ENCODE measurements at places on chromosomes 4 and X.

DNA sequence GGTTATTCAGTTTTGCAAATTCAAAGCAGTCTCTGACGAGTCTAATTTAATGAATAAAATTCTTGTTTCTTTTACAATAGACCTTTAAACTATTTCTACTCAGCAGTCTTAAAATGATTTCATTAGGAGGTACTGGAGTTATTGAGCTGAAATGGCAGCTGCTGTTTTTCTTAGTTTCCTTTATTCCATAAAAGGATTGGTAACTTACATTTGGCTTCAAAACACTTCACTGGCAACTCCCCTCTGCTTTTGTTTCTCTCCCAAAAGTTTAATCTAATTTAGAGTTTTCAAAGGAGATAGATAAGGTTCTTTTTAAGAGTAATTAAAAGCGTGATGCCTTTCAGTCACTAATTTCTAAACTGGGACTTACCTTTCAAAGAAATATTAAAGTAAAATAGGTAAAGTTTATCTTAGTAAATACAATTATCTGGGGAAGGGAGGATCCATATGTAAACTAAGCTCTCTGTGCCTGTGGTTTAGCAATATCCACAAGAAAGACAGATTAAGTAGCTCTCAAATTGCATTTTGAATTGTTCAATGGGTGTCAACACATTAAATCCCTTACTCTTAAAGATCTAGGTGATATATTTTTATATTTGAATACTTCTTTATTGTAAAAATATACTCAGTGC is 17.1 kb upstream of the PCDH10 start:
- no peak for DNase-seq

DNA sequence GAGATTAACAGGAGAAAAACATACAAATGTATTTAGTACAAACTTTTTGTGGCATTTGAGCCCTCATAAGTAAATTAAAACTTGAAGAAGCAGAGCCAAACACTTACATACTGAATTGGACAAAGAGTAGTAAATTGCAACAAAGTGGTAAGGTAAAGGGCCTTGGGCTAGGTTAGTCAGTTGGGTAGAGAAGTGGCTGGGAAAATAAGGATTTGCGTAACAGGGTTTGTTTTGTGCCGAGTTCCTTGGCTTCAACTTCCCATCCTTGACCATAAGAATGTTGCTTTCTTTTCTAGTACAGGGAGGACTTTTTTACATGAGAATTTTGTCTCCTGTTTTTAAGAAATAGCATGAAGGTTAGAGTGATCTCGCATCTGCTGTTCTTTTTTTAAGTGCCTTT is 33.3 kb upstream of the DSPP start:
- no peak for DNase-seq

DNA sequence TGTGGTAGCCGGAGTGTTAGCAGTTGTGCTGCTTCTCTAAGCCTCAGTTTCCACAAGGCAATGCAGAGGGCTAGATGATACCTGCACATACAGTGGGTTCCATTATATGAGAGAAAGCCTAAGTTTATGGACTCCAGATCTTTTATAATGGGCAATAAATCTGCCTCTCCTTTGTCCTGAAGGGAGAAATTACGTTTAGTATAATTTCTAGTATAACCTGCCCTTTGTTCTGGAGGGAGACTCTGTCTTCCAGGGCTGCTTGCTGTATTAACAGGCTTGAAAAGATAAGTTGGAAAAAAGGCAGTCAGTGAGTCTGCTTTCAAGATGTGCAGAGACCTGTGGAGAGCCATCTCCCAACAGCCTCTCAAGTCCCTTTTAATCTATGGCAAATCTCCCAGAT is 42.8 kb downstream of the ZNF81 start:
- no peak for DNase-seq

GRCh38 chrX:150873616-150874015 is 24.9 kb downstream of the CD99L2 start:
- no peak for DNase-seq

DNA sequence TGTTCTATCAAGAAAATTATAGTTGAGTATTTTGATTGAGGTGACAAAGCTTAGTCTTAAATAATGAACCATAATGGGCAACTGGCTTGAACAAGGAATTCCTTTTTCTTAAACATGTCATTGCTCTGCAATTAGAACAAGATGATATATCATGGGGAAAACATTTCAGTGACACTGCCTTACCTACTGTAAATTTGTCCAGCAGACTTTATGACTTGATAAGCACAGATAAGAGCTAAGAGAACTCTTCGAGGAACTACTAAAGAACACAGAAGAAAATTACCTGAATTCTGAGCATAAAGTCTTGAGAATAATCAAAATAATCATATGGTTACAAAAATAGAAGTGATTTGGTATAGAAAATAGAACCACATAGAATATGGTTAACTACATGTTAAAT is 257.8 kb downstream of the PDHA2 start:
- DNase-seq = no peak

- DNase-seq = no peak
These were observed 6.2 kb upstream of the PLCXD1 start for GRCh38 chrX:274904-275475.

DNA sequence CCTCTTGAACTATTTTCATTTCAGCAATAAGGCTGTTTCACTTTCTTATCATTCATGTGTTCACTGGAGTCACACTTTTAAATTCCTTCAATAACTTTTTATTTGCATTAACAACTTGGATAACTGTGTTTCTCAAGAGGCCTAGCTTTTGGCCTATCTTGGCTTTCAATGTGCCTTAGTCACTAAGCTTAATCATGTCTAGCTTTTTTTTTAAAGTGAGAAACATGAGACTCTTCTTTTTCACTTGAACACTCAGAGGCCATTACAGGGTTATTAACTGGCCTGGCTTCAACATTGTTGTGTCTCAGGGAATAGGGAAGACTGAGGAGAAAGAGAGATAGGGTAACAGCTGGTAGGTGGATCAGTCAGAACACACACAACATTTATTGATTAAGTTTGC is 64.0 kb upstream of the VCX2 start:
- no peak for DNase-seq

- no peak for DNase-seq
These were observed 19.3 kb upstream of the TLR8 start for GRCh38 chrX:12887141-12887540.

GRCh38 chrX:138711399-138712347 is at the start of gene FGF13:
TSS of gene FGF13 (minus strand) at chrX:138711717. CDS start at chrX:138711003, 714 bp downstream.
- DNase-seq = no peak

DNA sequence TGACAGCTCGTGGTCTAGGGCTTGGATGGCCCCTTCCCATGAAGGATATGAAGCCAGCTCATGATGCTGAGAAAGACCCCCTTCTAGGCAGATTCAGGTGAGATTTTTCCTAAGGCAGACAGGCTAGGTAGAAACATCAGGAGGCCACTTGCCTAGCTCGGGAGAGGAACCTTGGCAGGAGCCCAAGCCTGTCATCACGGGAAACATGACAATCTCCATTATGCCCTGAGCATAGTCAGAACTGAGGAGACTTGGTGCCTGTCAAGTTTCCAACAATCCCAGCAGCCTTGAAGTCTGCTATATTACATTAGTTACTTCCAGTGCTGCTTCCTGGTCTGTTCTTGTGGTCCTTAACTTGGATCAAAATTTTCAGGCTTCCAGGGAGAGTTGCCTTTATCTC is 18.7 kb upstream of the WDR1 start:
- no peak for DNase-seq

GRCh38 chrX:43655151-43656004 is 721 bp upstream of the MAOA start:
- peak; percentile 46 for DNase-seq

- peak; percentile 61 for DNase-seq
These were observed 6.8 kb downstream of the PDS5A start for GRCh38 chr4:39970671-39971640.

DNA sequence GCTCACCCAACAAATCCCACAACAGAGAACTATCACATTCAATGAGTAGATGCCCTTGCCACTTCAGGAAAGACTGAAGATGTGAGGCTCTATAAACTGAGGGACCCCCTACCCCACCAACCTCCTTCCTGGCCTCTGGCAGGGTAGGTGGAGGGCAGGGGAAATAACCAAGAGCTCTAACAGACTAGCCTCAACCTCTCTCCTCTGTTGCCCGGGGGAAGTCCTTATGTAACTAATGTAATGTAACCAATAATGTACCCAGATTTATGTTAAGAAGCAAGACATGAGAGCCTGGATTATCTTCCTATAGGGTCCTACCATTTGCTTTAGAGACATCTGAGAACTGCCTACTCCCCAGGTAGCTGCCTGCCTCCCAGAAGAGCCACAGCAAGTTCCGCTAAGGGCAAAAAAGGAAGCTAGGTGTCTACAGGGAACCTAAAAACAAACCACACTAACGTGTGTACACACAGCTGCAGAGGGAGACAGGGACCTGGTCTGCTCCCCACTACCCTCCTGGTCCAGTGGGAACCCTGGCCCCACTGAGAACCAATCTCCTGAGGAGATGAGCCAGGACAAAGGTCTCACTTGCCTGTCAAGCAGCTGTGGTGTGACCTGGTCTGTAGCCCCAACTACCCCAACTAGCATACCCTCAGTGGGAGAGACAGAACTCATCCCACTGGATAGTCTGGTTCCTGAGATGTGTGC is 17.7 kb downstream of the OTUD5 start:
- no peak for DNase-seq

Measured in erythroblast (primary cell).